ENCODE measurements at places on chromosomes 6 and 20.

- no peak for DNase-seq
These were observed 5.6 kb downstream of the DUSP15 start for GRCh38 chr20:31864521-31865400.

- DNase-seq: no peak
These were observed 11.7 kb downstream of the PTPRK start for GRCh38 chr6:128508588-128509296.

GRCh38 chr6:76043690-76044089, 28.8 kb downstream of the IMPG1 start:
- no peak for DNase-seq

GRCh38 chr6:160934157-160934556, 57.4 kb upstream of the MAP3K4 start:
- DNase-seq: no peak

- no peak for DNase-seq
These were observed 252.9 kb downstream of the TPBG start for GRCh38 chr6:82616386-82617028.

GRCh38 chr6:18352842-18353241, 34.3 kb upstream of the RNF144B start:
- DNase-seq: no peak

DNA sequence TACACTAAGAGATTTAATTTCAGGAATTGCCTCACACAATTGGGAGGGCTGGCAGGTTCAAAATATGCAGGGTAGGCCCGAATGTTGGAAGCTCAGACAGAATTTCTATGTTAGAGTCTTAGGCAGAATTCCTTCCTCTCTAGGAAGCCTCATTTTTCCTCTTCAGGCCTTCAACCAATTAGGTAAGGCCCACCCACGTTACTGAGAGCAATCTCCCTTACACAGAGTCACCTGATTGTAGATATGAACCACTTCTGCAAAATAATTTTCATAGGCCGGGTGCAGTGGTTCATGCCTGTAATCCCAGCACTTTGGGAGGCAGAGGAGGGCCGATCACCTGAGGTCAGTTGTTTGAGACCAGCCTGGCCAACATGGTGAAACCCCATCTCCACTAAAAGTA, 50.2 kb upstream of the HIVEP1 start:
- no peak for DNase-seq

DNA sequence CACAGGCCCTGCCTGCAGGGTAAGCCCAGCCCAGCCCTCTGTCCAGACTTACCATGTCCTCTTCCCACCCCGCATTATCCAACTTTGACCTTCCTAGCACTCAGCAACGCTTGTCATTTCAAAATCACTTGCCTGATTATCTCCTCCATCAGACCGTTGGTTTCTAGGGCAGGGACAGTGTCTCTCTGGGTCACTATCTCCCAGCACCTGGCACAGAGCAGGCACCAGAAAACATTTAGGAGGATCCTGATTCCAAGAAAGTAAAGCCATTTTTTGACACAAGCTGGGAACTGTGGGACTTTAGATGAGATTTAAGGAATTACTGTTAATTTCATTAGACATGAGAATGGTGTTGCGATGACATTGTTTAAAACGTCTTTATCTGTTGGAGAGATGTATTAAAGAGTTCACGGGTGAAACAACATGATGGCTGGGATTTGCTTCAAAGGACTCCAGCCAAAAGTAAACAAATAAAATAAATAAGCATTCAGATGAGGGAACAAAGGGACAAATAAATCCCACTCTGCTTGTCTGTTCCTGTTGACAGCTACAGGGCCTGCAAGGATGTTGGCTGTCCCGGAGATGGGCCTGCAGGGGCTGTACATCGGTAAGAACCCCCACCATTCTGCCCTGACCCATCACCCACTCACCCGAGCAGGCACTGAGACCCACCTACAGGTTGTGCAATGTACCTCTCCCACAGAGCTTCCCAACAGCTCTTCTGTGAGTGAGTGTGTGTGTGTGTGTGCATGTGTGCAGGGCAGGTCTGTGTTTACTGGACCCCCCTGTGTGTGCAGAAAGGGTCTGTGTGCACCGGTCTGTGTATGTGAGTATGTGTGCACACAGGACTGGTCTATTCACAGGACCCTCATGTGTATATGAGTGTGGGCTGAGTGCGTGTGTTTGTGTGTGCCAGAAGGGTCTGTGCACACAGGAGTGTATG, 5.9 kb downstream of the HSPA12B start:
- no peak for DNase-seq

- DNase-seq: no peak
These were observed 63.3 kb downstream of the FAM50B start for GRCh38 chr6:3912361-3913076.

DNA sequence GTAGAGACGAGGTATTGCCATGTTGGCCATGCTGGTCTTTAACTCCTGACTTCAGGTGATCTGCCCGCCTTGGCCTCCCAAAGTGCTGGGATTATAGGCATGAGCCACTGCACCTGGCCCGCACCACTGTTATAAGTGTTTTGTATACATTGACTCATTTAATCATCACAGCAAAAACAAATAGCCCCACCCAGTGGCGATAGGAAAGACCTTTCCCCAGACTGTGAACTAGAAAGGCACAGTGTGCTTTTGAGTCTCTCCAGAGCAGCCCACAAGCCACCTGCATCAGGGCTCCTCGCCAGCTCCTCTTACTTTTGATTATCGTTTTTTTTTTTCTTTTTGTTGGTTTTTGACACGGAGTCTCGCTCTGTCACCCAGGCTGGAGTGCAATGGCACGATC, 27.9 kb upstream of the ZFP64 start:
- DNase-seq: no peak

DNA sequence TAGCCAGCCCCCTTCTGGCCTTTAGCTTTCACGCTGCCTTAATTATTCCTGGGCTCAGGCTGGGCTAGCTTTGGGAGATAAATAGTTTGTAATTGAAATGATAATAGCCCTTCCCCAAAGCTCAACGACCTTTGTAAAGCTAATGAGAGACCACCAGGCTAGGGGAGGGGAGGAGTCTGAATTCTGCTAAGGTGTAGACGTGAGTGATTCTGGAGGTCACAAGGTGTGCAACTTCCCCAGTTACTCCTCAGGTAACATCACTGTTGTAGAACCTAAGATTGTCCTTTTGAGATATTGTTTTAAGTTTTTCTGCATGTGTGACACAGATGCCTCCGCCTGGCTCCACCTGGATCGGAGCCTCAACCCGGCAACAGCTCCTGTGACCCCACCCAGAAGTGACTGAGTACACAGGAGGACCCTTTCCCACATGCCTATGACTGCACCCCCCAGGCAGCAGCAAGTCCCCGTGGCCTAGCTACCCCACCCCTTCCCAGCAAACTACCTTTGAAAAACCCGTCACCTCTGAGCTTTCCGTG, 5.8 kb upstream of the GPR31 start:
- no peak for DNase-seq

DNA sequence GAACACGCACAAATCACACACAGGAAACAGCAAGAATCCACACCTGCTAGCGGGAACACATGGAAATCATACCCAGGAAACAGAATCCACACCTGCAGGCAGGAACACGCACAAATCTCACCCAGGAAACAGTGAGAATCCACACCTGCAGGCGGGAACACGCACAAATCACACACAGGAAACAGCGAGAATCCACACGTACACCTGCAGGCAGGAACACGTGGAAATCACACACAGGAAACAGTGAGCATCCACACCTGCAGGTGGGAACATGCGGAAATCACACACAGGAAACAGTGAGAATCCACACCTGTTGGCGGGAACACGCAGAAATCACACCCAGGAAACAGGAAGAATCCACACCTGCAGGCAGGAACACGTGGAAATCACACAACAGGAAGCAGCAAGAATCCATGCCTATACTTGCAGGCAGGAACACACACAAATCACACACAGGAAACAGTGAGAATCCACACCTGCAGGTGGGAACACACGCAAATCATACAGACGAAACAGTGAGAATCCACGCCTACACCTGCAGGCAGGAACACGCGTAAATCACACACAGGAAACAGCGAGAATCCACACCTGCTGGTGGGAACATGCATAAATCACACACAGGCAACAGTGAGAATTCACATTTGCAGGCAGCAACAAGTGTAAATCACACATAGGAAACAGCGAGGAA, 108.6 kb downstream of the DLL1 start:
- DNase-seq: no peak

GRCh38 chr6:115839583-115840181, 221.0 kb downstream of the FRK start:
- no peak for DNase-seq

GRCh38 chr6:26345832-26346231, 19.2 kb upstream of the BTN3A2 start:
- no peak for DNase-seq

GRCh38 chr20:63652192-63652980, 838 bp downstream of the STMN3 start:
- no peak for DNase-seq

DNA sequence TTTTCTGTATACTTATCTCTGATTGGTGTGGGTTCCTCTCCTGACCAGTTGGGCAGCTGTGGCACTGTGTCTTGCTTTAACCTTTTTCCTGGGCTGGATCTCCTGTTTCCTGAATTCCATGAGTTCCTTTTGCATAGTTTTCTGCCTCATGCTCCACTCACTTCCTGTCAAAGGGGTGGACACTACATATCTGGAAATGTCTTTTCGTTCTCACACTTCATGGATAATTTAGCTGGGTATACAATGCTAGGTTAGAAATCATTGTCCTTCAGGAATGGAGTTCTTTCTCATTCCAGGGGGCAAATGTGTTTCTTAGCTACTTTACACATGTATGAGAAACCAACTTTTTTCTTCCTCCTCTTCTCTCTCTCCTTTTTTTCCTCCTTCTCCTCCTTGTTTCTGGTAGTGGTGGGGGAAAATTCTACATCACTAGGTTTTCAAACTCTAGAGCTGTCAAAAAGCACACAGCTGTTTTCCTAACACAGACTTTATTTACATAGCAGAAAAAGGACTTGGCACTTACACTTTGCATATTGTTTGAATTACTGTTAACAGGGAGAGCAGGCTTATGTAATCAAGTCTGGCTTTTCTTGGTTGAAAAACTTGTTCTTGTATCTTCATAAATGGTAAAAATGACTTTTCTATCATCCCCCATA, 9.0 kb upstream of the DDX27 start:
- no peak for DNase-seq

DNA sequence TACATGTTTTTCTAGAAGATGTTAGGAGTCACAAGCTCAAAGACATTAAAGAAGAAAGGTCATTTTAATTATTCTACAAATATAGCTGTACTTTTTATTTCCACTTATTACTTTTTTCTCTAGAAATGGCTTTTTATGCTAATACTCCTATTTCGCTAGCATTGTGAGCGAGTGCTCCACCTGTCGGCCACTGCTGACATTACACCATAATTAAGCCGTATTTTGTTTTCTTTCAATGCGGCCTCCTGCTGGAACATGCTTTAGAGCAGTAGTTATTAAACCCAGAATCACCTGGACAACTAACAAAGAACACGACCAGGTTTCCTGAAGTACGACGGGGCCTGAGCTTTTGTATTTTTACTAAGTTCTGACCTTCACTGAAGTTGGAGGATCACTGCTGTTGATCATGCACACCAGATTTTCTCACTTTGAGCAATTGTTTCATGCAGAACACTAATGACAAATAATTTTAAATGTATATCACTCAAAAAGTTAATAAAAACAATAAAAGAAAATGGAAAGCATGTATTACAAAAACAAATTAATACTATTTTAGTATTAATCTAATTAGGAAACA, 74.1 kb upstream of the PAK5 start:
- DNase-seq: peak; percentile 22

- no peak for DNase-seq
These were observed 29.9 kb downstream of the BCAS1 start for GRCh38 chr20:54040531-54040930.

DNA sequence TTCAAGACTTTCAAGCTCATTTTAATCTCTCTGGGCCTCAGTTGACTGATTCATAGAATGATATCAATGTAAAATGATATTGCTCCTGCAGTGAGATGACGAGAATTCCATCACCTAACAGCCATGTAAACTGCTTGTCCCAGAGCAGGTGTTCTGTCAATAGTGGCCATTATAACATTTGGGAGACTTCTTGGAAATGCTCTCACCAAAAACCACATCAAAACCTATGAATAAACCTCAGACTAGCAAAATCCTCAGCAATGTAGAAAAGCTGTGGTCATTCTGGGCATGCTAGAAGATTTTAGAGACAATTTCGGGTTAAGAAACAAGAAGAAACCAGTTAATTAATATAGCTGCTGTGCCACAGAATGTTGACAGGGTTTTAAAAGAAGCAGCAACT, 225.4 kb downstream of the FRK start:
- DNase-seq: no peak

- peak; percentile 62 for DNase-seq
These were observed 34.5 kb downstream of the HLA-A start for GRCh38 chr6:29976588-29977424.

DNA sequence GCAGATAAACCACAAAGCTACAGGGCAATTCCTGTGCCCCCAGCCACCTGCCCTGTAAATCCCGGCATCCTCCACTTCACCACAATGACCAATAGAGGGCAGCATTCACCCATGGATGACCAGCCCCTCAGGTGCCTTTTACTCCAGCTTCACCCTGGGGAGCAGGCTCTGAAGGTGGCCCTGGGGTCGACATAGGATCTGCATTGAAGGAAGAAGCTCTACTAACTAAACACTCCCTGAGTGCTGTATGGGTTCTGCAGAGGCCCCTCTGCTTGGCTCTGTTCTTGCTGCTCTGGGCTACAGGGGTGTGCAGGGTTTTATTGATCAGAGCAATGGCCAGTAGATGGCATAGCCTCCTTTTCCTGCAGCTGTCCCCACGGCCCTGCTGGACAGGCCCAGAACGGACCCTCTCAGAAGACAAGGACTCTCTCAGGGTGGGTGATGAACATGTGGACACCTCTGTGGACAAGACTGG, 20.3 kb downstream of the CST4 start:
- peak; percentile 47 for DNase-seq

DNA sequence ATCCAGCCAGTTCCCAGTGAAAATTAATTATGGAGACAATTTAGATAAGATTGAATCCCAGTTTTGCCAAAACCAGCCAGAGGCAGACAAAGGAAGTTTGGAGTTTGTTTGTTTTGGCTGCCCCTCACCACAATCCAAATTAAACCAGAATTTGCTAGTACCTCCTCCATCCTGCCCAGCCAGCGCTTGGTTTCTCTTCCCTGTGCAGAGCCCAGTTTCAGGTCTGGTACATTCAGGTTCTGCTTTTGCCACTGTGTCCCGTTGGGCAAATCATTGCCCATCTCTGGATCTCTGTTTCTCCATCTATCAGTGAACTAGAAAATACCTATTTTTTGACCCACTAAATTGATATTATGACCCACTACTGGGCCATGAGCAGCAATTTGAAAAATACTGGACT, 26.4 kb downstream of the FOXP4 start:
- no peak for DNase-seq

GRCh38 chr20:61608275-61609085, 356.4 kb downstream of the CDH4 start:
- no peak for DNase-seq

GRCh38 chr6:5537967-5538366, 276.7 kb downstream of the FARS2 start:
- no peak for DNase-seq

- no peak for DNase-seq
These were observed 56.5 kb downstream of the OR2J2 start for GRCh38 chr6:29227235-29227634.
